ENCODE measurements at places on chromosomes 1 and 21. TPM values are rescaled to one million over a fixed set of nuclear protein-coding genes. Genes with fewer than 3 reads are reported as not detected.

- DNase-seq, result peak; percentile 47
Measured at GRCh38 chr1:23384312-23385058, 14.8 kb upstream of the ZNF436 start.

- peak; percentile 24 for DNase-seq
Measured at GRCh38 chr1:36411674-36412648, 14.3 kb upstream of the LSM10 start.

GRCh38 chr1:114154963-114155322 is 1.3 kb upstream of the SYT6 start:
- DNase-seq, result peak; percentile 14

- DNase-seq, result no peak
Measured at GRCh38 chr1:202069662-202070061, 53.1 kb upstream of the GPR37L1 start.

- DNase-seq, result peak; percentile 16
Measured at GRCh38 chr1:156963621-156964020, 43.2 kb downstream of the LRRC71 start.

DNA sequence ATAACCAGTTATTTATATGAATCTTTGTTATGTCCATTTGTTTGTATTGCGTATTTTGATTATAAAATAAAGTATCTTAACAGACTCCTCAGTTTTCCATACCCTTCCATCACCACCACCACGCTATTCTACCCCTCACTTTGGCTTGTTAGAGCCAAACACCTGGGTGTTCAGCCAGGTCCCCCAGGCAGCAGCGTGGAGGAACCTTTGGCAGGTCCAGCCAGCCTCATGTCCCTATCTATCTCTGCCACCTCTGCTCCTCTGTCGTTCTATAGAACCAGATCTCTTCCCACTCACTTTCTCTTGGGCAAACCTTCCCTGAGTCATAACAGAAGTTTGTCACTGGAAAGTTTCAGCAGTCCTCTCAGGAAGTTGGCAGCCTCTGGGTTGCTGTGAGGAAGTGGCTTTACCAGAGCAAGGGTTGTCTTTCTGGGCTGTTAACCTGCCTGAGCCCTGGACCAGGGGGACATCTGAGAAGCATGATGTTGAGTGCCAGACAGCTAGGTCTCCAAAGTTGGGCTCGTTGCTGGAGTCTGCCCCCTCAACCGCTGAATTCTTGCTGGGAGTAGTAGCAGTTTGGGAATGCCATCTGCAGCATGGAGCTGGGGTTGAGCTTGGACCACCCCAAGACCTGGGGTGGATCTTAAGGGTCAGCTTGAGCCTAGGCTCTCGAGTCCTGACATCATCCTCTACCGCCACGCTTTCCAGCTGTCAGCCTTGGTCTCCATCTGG is 996 bp upstream of the SH3BGRL3 start:
- DNase-seq, result peak; percentile 62

- DNase-seq, result no peak
Measured at GRCh38 chr1:161177936-161178244, 583 bp upstream of the B4GALT3 start.

- DNase-seq, result no peak
Measured at GRCh38 chr1:41529621-41530395, 45.3 kb upstream of the EDN2 start.

DNA sequence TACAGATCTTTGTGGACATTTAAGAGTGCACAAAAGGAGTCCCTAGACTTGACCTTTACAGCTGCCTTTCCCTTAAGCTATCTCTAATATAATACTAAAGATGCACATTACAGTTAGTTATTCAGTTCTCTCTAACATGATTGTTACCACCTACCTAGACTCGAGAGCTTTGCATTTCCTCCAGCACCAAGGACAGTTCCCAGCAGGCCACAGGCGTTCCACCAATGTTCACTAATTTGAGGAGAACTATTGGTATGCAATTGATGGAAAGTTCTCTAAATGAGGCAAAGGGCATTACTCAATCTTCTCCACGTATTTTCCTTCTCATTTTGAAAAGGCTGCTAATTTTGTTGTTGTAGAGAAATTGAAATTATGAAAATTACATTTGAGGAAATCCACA is 5.4 kb upstream of the NTNG1 start:
- DNase-seq, result no peak

DNA sequence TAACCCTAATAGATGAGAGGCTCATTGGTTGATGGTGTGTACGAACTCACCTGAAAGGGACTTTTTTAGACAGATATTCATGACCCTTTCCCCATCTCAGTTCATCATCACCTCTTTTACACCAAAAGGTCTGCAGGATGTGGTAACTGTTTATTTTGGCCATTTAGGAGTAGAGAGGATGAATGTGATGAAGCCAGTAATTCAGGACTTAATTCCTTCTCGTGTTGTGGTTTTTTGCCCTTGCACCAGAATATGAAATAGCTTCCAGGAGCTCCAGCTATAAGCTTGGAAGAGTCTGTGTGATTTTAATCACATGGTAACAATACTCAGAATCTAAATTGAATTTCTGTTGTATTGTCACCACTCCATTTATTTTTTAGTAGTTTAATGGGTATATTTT is 189.4 kb upstream of the KCTD3 start:
- no peak for DNase-seq

PPP2R5A gene
- 26.6 TPM for total RNA-seq

INAVA gene
- 4.6 TPM for total RNA-seq

KAZN gene
- total RNA-seq, result 1.7 TPM

SLC2A5 gene
- total RNA-seq, result not detected

LAMC1 gene
- 190 TPM for total RNA-seq

LIPI gene
- not detected for total RNA-seq

Measured in A172 (cell line).